ENCODE measurements at places on chromosomes 1 and 21. TPM values are rescaled to one million over a fixed set of nuclear protein-coding genes. Genes with fewer than 3 reads are reported as not detected.
A peak's percentile ranks its signal among the peaks of the same experiment; 100 is the strongest.

DNA sequence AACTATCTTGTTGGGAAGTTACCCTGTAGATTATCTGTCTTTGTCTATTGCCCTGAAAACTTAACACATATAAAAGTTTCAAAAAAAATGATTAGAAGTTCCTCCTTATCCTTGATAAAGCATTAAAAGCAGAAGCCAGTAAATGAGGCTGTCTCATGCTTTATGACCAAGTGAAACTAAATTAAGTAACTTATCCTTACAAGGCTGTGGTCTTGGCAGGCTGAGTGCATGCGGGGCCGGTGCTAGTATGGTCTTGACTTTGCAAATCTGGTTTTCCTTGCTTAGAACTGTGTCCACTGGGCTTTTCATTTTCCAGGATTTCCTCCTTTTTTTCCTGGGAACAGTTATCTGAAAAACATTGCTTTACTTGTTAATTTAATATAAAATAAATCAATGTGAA, 43.1 kb downstream of the PCNX2 start:
- no peaks in the 10 kb centered on the region for H3K27me3 ChIP-seq
- H3K27ac ChIP-seq, result no peak overlapping the region
- DNase-seq, result no peak

The SPRR3 gene
- not detected for total RNA-seq

- H3K36me3 ChIP-seq, result no peaks in the 10 kb centered on the region
- no peak for DNase-seq
- H3K4me1 ChIP-seq, result no peaks in the 10 kb centered on the region
- H3K27ac ChIP-seq, result no peak overlapping the region
Measured at GRCh38 chr1:43522776-43523480, 7.8 kb upstream of the PTPRF start.

- H3K36me3 ChIP-seq, result peaks cover 9% of the 10 kb centered on the region
- peak; percentile 97 for DNase-seq
- H3K27ac ChIP-seq, result peak overlapping the region; percentile 92
Measured at GRCh38 chr1:43549921-43550597, 19.4 kb downstream of the PTPRF start.

- no peaks in the 10 kb centered on the region for H3K27me3 ChIP-seq
- no peaks in the 10 kb centered on the region for H3K36me3 ChIP-seq
- no peaks in the 10 kb centered on the region for H3K4me1 ChIP-seq
- peak overlapping the region; percentile 25 for H3K27ac ChIP-seq
- no peak overlapping the region for H3K4me3 ChIP-seq
Measured at GRCh38 chr21:42525676-42526378, 12.2 kb downstream of the SLC37A1 start.

The TNFRSF9 gene
- total RNA-seq, result 0.09 TPM

- H3K27me3 ChIP-seq, result no peaks in the 10 kb centered on the region
- no peak overlapping the region for H3K27ac ChIP-seq
- DNase-seq, result no peak
- no peaks in the 10 kb centered on the region for H3K4me1 ChIP-seq
- no peaks in the 10 kb centered on the region for H3K36me3 ChIP-seq
Measured at GRCh38 chr1:208885650-208886049, 641.5 kb upstream of the PLXNA2 start.

DNA sequence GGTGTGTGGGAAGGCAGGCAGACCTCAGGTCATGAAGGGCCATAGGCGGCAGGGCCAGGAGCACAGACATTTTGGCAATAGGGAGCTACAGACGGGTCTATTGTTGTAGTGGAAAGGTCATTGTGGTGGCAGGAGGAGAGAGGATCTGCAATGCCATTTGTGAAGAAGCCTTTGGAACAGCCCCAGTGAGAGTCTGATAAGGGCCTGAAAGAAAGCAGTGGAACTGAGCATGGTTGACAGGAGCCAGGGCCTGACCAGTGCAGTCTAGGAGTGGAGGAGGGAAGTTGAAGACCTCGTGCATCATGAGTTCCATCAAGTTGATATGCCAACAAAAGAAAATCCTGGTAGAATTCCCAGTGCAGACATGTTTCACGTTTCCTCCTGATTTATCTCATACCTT, 65.5 kb downstream of the UCK2 start:
- H3K4me3 ChIP-seq, result no peak overlapping the region
- no peaks in the 10 kb centered on the region for H3K4me1 ChIP-seq
- no peak for DNase-seq
- H3K27me3 ChIP-seq, result no peaks in the 10 kb centered on the region

DNA sequence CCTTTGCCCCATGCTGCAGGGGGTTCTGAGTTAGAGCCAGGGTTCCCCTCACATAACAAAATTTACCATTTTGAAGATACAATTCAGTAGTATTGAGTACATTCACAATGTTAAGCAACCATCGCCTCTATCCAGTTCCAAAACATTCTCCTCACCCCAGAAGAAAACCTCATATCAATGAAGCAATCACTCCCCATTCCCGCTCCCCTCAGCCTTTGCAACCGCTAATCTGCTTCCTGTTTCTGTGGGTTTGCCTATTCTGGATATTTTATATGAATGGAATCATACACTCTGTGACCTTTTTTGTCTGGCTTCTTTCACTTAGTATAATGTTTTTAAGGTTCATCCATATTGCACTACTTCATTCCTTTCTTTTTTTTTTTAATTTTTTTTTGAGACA, 32.9 kb downstream of the SERINC2 start:
- no peaks in the 10 kb centered on the region for H3K27me3 ChIP-seq
- no peak for DNase-seq
- no peak overlapping the region for H3K27ac ChIP-seq
- H3K36me3 ChIP-seq, result no peaks in the 10 kb centered on the region

DNA sequence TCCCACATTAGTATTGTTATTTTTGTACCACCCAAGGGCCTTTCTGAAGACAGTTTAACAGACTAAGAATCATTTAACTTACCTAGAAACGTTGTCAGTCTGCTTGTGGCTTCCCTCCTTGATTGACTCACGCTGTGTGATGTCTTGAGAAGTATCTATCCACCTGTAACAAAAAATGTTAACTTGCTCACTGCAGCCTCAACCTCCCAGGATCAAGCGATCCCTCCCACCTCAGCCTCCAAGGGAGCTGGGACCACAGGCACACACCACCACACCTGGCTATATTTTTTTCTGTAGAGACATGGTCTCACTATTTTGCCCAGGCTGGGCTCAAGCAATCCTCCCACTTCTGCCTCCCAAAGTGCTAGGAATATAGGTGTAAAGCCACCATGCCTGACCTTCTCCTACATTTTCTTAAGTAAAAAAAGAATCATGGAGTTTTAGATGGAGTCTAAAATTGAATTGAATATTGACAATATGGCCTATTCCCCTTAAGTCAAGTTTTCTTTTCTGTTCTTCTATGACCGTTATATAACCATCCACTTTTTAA, 15.6 kb downstream of the SFPQ start:
- H3K4me3 ChIP-seq, result no peak overlapping the region
- H3K27ac ChIP-seq, result no peak overlapping the region
- peaks cover 14% of the 10 kb centered on the region for H3K4me1 ChIP-seq
- peaks cover 66% of the 10 kb centered on the region for H3K36me3 ChIP-seq
- DNase-seq, result no peak

- no peak overlapping the region for H3K4me3 ChIP-seq
- no peaks in the 10 kb centered on the region for H3K4me1 ChIP-seq
- no peak for DNase-seq
- no peak overlapping the region for H3K27ac ChIP-seq
Measured at GRCh38 chr1:14699620-14700019, 101.1 kb downstream of the KAZN start.

All from pancreas (tissue), 10 donors.